ENCODE measurements at places on chromosomes 16 and 17. TPM values are rescaled to one million over a fixed set of nuclear protein-coding genes. Genes with fewer than 3 reads are reported as not detected.

TVP23B gene
- total RNA-seq = 11.6 TPM

GRCh38 chr16:80775450-80775849, 28.9 kb downstream of the CDYL2 start:
- no peak for DNase-seq
- peaks cover 3% of the 10 kb centered on the region for H3K4me1 ChIP-seq
- H3K27ac ChIP-seq = no peak overlapping the region
- no peak overlapping the region for H3K4me3 ChIP-seq

DNA sequence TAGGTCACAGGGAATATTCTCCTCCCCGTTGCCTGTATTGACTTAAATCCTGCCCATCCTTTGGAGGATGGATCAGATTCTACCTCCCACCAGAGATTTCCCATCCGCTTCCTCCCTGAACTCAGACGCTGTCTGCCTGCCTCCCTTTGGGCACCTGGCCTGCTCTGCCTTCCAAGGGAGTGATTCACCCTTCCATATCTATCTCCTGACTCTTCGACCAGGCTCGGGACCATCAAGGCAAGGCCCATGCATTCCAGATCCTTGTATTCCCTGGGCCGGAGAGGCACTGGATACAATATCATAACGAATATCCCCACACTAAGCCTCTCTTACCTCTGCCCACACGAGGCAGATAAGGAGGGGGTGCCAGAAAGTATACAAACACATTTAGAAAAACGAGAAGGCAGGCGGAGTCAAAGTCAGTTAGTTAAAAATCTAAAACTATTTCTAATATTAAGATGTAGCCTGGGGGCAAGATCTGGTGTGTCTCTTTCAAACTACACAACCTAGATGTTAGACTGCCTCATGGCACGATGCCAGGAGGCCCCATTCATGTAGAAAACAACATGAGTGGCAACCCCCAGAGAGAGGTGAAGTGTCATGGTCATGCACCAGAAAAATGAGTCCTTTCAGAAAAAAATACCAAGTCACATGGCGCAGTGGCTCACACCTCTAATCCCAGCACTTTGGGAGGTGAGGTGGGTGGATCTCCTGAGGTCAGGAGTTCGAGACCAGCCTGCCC, 9.2 kb downstream of the PMP22 start:
- peaks cover 12% of the 10 kb centered on the region for H3K27me3 ChIP-seq
- H3K27ac ChIP-seq = no peak overlapping the region
- peaks cover 56% of the 10 kb centered on the region for H3K4me1 ChIP-seq
- no peak for DNase-seq
- peak overlapping the region; percentile 62 for H3K4me3 ChIP-seq

- no peaks in the 10 kb centered on the region for H3K36me3 ChIP-seq
- peaks cover 33% of the 10 kb centered on the region for H3K4me1 ChIP-seq
- H3K27me3 ChIP-seq = no peaks in the 10 kb centered on the region
- DNase-seq = no peak
- peak overlapping the region; percentile 7 for H3K27ac ChIP-seq
- H3K4me3 ChIP-seq = no peak overlapping the region
These were observed 74.5 kb upstream of the C17orf78 start for GRCh38 chr17:37301288-37301687.

ATP2A1 gene
- total RNA-seq = 1.9 TPM

- no peak overlapping the region for H3K4me3 ChIP-seq
- peak; percentile 88 for DNase-seq
- no peak overlapping the region for H3K27ac ChIP-seq
- H3K27me3 ChIP-seq = peaks cover 11% of the 10 kb centered on the region
- H3K4me1 ChIP-seq = no peaks in the 10 kb centered on the region
- H3K36me3 ChIP-seq = no peaks in the 10 kb centered on the region
These were observed 26.2 kb downstream of the ENDOV start for GRCh38 chr17:80441133-80441578.

GRCh38 chr17:40442392-40443195, 656 bp upstream of the IGFBP4 start:
- DNase-seq = no peak
- H3K36me3 ChIP-seq = peaks cover 21% of the 10 kb centered on the region
- H3K4me1 ChIP-seq = peaks cover 39% of the 10 kb centered on the region
- peak overlapping the region; percentile 48 for H3K27ac ChIP-seq
- H3K4me3 ChIP-seq = peak overlapping the region; percentile 88

DNA sequence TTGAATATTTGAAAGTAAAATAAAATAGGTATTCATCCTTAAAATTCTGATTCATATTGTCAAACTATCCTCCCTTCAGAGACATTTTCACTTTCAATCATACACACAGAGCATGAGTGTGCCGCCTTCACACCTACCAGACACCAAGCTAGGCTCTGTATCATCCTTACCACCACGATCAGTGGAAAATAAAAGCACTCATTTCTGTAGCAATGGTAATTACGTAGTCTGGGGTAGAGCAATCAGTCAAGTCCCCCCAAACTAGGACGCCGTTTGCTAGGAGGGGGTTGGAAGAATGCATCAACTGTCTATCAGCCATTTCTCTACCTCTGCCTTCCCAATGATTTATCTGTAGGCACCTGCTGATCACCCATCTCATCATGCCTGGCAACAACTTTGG, 84.6 kb upstream of the GRIN2A start:
- no peaks in the 10 kb centered on the region for H3K36me3 ChIP-seq
- DNase-seq = no peak
- no peak overlapping the region for H3K4me3 ChIP-seq
- H3K27ac ChIP-seq = no peak overlapping the region
- H3K4me1 ChIP-seq = no peaks in the 10 kb centered on the region

GRCh38 chr17:80219013-80219762, 945 bp downstream of the SGSH start:
- peaks cover 16% of the 10 kb centered on the region for H3K4me1 ChIP-seq
- peak overlapping the region; percentile 95 for H3K4me3 ChIP-seq
- H3K27ac ChIP-seq = peak overlapping the region; percentile 90
- H3K36me3 ChIP-seq = peaks cover 30% of the 10 kb centered on the region
- peaks cover 8% of the 10 kb centered on the region for H3K27me3 ChIP-seq

MYH11 gene
- total RNA-seq = 0.51 TPM

DNA sequence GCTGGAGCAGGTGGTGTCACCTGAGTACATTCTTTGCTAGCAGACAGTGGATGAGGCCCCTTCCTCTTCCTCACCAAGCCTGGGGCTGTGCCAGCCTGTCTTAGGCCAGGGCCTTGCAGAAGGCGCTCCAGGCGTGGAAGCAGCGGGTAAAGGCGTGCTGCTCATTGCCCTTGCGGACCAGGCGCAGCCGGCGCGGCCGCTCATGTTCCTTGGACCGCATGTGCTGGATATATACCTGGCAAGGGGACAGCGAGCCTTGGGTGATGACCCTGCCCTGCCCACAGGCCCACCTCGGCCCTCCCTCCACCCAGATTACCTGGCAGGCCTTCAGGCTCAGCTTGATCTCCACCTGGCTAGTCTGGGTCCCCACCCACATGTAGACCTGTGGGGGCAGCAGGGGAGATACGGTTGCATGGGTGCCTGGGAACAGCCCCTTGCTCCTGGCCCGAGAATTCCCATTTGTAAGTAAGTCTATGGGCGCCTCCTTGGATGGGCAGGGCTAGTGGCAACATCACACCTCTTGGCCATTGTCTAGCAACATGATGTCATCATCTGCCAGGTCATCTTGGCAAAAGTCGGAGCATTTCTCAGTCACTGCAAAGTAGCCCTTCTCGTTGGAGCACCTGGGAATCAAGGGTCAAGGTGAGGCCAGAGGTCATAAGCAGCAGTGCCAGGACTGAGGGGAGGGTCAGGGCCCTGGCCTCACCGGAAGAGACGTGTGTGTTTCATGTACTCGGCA, 13.3 kb downstream of the FLII start:
- H3K4me3 ChIP-seq = no peak overlapping the region
- H3K27ac ChIP-seq = no peak overlapping the region
- peaks cover 11% of the 10 kb centered on the region for H3K27me3 ChIP-seq
- DNase-seq = no peak
- H3K36me3 ChIP-seq = peaks cover 18% of the 10 kb centered on the region

CKLF gene
- 38.0 TPM for total RNA-seq

DNA sequence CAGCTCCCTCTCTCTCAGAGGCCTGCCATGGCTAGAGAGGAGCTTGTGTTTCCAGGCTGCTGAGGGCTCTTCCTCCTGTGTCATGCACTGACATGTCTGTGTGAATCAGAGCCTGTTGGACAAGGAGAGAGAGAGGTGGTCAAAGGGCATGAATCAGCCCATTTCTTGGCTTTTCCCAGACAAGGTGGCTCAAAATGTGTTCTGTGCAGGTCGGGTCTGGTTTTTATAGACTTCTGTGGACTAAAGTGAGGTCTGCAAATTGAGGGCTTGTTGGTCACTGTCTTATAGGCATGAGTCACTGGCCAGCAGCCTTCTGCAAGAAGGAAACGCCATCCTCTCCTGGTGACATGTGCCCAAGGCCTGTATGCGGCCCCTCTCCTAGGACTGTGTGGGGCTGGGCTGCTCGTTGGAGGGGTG, 97.9 kb downstream of the FOXL1 start:
- no peaks in the 10 kb centered on the region for H3K4me1 ChIP-seq
- no peaks in the 10 kb centered on the region for H3K27me3 ChIP-seq
- H3K4me3 ChIP-seq = no peak overlapping the region
- H3K36me3 ChIP-seq = no peaks in the 10 kb centered on the region
- no peak for DNase-seq

ABCC11 gene
- total RNA-seq = 0.72 TPM

DNA sequence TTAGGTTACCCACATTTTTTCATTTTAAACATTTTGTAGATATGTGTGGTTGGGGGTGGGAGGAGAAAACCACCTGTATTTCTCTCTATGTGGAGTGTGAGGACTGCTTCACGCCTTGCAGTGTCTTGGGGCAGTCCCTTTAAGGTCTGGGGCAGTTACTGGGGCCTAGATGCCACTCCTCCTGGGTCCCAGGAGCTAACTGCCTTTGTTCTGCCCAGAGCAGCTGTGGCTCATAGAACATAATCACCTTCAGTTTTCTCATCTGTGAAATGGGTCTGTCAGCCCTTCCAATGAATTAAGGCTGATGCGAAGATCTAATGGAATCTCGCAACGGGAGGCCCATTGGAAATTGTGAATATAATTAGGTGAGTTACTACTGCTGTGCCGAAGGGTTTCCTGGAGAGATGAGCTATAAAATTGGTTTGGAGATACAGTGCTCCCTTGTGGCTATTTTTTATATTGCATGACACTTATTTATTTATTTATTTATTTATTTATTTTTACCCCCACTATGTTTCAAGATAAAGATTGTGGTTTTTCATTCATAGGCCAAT, 22.9 kb downstream of the DHRS7C start:
- H3K36me3 ChIP-seq = no peaks in the 10 kb centered on the region
- no peak for DNase-seq
- H3K27me3 ChIP-seq = peaks cover 3% of the 10 kb centered on the region
- H3K27ac ChIP-seq = no peak overlapping the region

ABCA8 gene
- total RNA-seq = 0.31 TPM

ABCC3 gene
- total RNA-seq = 0.67 TPM

- peaks cover 3% of the 10 kb centered on the region for H3K36me3 ChIP-seq
- H3K27me3 ChIP-seq = peaks cover 4% of the 10 kb centered on the region
- H3K27ac ChIP-seq = no peak overlapping the region
- no peak overlapping the region for H3K4me3 ChIP-seq
- DNase-seq = no peak
- H3K4me1 ChIP-seq = peaks cover 10% of the 10 kb centered on the region
These were observed 4.3 kb upstream of the PIMREG start for GRCh38 chr17:6439951-6440350.

CLEC3A gene
- not detected for total RNA-seq

DNA sequence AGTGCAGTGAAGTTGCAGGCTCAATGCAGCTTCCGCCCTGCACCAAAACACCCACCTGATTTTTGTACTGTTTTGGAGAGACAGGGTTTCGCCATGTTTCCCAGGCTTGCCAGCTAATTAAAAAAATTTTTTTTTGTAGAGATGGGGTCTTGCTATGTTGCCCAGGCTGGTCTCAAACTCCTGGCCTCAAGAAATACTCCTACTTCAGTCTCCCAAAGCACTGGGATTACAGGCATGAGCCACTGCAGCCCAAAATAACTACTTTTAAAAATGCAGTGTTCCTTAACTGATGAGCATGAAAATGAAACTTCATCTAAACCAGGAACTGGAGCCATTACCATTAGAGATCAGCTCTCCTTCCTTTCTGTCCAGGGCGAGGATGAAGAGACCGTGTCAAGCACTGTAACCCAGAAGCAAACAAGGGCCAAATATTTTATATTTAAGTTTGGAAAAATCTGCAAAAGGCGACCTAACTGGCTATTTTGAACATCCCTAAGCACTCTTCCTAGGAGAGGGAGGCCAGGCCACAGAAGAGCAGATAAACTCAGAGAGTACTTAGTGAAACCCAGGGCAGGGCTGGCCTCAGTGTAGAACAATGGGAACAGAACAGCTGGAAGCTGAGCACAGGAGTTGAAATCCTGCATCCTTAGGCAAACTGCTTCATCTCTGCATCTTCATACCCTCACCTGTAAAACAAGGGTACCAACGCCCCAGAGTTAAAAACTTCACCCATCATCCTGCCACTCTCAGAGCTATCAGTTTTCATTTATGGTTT, 24.0 kb downstream of the CREBBP start:
- peaks cover 38% of the 10 kb centered on the region for H3K4me1 ChIP-seq
- peak overlapping the region; percentile 75 for H3K27ac ChIP-seq
- no peaks in the 10 kb centered on the region for H3K27me3 ChIP-seq
- no peaks in the 10 kb centered on the region for H3K36me3 ChIP-seq
- DNase-seq = no peak
- no peak overlapping the region for H3K4me3 ChIP-seq

- no peak for DNase-seq
- peaks cover 3% of the 10 kb centered on the region for H3K4me1 ChIP-seq
- H3K4me3 ChIP-seq = no peak overlapping the region
These were observed 168.3 kb downstream of the SEC14L1 start for GRCh38 chr17:77308861-77309726.

CTRB1 gene
- not detected for total RNA-seq

DNA sequence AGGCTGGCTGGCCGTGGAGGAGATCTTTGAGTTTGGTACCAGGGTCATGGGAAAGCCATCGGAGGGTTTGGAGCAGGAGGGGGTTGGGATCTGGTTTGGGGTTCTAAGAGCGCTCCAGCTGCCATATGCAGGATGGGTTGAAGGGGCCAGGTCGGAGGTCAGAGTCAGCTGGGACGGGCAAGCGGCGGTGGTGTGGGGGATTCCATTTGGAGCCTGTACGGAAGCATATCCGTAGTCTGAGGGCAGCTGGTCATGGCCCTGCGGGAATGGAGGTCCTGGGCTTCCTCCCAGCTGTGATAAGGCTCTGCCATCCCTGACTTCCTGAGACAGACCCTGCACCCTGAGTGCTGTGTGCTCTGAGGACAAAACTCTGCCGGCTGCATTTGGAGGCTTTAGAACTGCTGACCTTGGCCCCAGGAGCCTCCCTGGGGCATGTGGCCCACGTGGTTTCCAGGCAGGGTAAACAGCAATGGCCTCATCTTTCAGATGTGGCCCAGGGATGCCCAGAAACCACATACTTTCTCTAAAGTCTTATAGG, 46.5 kb downstream of the ATP2C2 start:
- H3K27ac ChIP-seq = no peak overlapping the region
- H3K36me3 ChIP-seq = peaks cover 4% of the 10 kb centered on the region
- H3K4me1 ChIP-seq = no peaks in the 10 kb centered on the region
